Activated CD8-positive, alpha-beta memory T cell treated with anti-CD3 and anti-CD28 coated beads for 24 hours (primary cell): ENCODE measurements at places on chromosomes 7 and 10.
A peak's percentile ranks its signal among the peaks of the same experiment; 100 is the strongest.

GRCh38 chr10:454860-455259, 234.6 kb downstream of the DIP2C start:
- DNase-seq = no peak

DNA sequence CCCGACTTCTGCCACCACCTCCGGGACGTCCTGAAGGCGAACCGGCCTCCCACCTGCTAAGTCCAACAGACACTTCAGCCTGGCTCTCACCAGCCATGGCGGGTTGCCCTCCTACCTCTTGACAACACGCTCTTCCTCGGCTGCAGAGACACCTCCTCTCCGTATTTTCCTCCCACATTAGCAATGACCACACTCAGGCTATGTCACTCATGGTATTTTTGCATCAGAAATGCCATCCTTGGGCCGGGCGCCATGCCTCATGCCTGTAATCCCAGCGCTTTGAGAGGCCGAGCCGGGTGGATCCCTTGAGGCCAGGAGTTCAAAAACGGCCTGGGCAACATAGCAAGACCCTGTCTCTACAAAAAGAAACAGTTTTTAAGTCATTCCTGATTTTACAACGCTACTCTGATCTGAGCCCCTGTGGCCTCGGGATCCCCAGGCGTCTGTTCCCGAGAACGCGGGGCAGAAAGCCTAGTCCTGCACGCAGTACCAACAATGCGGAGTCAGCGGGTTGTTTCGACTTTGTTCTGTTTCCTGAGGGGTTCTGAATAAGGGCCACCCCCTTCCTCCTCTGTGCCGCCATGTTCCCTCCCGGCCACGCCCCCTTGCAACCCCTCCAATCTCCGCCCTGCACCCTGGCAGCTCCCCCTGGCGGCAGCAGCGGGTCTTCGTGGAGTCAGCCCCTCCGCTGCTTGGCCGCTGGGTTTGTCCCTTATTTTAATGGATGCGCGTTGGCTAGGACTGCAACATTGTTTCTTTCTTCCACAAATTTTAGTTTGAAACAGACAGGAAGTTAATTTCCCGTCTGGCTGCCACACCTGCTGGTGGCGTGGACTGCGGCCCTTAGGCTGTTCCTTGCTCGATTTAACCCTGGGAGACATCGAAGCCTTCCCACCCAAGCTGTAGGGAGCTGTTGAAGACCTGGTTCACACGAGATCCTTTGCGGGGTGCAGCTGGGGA, 9.7 kb upstream of the ZFAND2A start:
- DNase-seq = peak; percentile 98

- no peak for DNase-seq
Measured at GRCh38 chr7:68733219-68734153, 864.8 kb upstream of the AUTS2 start.

- no peak for DNase-seq
Measured at GRCh38 chr7:149845257-149845980, 7.2 kb downstream of the ZNF862 start.

GRCh38 chr7:117071551-117071950, 118.2 kb downstream of the ST7 start:
- DNase-seq = no peak

DNA sequence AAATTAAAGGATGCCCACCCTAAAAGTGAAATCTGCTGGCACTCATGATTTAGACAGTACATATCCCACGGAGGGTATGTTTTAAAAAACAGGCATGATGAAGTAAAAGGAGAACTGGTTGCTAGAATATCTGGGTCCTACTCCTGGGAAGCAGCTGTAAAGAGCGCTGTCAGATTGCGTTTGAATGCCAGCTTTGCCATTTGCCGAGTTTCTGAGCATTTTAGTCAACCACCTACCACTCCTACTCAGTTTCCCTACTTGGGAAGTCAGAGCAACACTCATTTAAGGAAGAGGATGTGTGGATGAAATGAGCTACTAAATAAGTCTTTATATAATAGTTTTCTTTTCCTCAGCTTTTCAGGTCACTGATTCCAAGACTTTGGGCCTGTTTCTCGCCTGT, 1.1 kb upstream of the UMAD1 start:
- no peak for DNase-seq

GRCh38 chr10:93897070-93897780, 3.4 kb downstream of the SLC35G1 start:
- no peak for DNase-seq

DNA sequence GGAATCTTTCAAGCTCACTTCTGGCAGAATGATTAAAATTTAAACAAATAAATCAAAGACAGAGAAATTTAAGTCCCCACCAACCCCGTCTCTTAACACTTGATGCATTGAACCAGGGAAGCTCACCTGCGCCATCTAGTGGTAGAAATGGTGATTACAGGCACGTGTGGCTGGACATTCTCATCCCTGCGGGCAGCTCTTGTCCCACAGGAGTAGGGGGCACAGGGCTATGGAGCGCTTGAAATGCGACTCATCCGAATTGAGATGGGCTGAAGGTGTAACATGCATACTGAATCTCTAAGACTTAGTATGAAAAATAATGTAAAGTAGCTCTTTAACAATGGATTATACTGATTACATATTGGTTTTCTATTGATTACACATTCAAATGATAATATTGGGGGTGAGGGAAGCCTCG, 24.8 kb upstream of the SLIT1 start:
- peak; percentile 90 for DNase-seq

DNA sequence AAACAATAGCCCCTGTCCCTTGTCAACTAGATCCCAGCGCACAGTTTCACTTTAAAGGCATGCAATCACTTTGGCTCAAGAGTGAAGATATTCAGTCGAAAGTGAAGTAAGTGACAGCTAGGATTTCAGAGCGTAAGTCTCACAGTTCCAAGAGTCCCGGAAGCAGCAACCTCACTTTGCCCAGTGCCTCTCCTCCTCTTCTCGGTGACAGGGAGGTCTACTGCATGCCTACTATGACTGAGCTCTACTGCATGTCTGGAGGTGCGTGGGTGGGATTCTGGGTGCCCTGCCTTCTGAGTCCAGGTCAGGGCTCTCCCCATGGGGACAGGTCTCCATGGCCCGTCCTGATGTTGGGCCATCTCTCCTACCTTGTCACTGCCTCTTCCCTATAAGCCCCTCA, 17.0 kb downstream of the PRKCQ start:
- peak; percentile 73 for DNase-seq

- DNase-seq = no peak
Measured at GRCh38 chr10:50805981-50806622, 66.4 kb downstream of the ASAH2B start.

- DNase-seq = no peak
Measured at GRCh38 chr7:73894733-73895551, 34.0 kb downstream of the TMEM270 start.

GRCh38 chr7:129764247-129765084, 152.9 kb downstream of the NRF1 start:
- DNase-seq = no peak

DNA sequence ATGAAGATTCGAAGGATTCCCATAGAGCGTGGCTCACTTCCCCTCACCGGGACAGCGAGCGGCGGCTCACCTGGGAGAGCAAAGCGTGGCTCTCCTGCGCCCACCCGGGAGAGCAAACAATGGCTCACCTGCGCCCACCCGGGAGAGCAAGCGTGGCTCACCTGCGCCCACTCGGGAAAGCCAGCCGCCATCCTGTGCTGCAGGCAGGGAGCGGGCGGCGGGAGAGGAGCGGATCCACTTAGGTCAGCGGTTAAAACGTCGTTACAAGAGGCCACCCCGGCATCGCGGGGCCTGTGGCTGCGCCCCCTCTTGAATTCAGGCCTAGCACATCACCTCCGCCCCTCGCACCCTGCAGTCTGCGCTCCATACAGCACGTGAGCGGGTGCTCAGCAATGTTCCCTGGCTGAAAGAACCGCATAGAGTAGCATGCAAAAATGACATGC, 461 bp upstream of the FIGNL1 start:
- no peak for DNase-seq

- no peak for DNase-seq
Measured at GRCh38 chr7:45885264-45885882, 2.9 kb upstream of the IGFBP1 start.

- no peak for DNase-seq
Measured at GRCh38 chr10:120456626-120457430, at the start of gene PLPP4. Gene PLPP4, plus strand, starts transcription at chr10:120457227. Its CDS starts 79 bp downstream, at chr10:120457306.

DNA sequence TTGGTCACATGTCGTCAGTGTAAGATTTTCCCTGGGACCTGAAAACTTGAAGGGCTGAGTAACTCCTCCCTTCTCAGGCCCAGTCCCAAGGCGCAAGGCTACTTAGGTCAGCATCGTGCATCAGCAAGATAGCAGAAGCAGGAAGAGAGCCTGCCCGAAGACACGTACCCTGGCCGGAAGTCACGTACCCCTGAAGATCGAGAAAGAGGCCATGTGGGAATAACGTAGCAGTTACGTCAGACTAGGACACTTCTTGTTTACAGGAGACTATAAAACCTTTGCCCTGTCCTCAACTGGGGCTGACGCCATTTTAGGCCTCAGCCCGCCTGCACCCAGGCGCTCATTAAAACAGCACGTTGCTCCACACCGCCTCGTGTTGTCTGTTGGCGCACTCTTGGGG, 114.3 kb upstream of the GALNT17 start:
- DNase-seq = no peak

GRCh38 chr7:30933124-30933974, 21.7 kb downstream of the AQP1 start:
- DNase-seq = no peak

DNA sequence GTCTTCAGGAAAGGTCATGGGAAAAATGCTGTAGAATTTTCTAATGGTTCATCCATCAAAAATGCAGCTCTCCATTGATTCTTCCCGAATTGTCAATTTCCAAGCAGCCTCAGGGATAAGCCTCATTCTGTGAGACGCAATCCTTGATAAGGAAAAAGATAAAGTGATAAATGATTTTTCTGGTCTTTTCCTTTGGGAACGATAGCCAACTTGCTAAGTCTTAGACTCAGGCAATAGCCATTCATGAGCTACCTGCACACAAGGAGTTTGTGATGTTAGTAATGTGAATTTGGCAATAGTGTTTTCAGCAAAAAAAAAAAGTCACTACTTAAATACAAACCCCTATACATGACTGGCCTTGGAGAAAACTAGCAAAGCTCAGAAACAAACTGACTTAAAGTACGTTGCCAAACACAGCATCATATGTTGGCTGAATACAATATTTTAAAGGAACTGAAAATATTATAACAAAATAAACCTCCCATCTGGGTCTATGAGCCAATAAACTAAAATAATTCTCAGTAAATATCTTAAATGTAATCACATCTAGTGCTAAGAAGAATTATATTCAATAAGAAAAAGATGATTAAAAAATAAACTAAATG, 75.5 kb downstream of the KLF6 start:
- DNase-seq = no peak

DNA sequence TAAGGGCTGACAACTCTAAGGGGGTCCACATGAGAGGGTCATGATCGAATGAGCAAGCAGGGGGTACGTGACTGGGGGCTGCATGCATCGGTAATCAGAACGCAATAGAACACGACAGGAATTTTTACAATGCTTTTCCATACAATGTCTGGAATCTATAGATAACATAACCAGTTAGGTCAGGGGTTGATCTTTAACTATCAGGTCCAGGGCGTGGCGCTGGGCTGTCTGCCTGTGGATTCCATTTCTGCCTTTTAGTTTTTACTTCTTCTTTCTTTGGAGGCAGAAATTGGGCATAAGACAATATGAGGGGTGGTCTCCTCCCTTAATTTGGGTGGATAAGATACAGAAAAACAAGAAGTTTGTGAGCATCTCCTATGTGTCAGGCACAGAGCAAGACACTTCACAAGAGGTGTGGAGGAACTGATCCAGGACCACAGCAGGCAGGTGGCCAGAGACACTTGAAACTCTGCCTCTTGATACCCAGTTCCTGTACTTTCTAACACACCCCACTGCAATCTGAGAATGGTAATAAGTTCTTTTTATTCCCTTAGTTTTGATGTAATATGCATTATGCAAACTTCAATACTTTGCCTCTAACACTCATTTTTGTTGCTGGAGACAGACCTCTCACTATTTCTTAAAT, 18.0 kb upstream of the MRLN start:
- DNase-seq = no peak

- DNase-seq = peak; percentile 35
Measured at GRCh38 chr7:148620749-148621359, 30.3 kb downstream of the C7orf33 start.

GRCh38 chr10:3502673-3503072, 282.3 kb downstream of the KLF6 start:
- DNase-seq = no peak

DNA sequence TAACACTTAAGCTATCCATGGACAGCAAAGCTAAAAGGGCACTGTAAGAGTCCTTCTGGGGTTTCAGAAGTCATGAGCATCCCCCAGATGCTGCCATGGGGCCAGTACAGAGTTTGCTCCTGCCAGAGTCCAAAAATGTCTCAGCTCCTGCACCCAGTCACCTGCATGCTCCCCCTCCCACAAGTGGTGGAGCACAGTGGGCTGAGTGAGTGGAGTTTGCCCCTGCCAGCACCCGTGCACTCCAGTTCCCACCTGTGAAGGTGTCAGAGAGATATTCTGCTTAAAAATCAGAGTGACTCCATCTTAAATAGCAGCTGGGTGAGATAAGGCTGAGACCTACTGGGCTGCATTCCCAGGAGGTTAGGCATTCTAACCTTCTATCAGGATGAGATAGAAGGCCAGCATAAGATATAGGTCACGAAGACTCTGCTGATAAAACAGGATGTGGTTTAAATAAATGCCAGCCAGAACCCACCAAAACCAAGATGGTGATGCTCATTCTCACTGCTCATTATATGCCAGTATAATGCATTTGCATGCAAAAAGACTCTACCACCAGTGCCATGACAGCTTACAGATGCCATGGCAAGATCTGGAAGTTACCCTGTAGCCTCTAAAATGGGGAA, 140.1 kb upstream of the ZNF92 start:
- DNase-seq = no peak

DNA sequence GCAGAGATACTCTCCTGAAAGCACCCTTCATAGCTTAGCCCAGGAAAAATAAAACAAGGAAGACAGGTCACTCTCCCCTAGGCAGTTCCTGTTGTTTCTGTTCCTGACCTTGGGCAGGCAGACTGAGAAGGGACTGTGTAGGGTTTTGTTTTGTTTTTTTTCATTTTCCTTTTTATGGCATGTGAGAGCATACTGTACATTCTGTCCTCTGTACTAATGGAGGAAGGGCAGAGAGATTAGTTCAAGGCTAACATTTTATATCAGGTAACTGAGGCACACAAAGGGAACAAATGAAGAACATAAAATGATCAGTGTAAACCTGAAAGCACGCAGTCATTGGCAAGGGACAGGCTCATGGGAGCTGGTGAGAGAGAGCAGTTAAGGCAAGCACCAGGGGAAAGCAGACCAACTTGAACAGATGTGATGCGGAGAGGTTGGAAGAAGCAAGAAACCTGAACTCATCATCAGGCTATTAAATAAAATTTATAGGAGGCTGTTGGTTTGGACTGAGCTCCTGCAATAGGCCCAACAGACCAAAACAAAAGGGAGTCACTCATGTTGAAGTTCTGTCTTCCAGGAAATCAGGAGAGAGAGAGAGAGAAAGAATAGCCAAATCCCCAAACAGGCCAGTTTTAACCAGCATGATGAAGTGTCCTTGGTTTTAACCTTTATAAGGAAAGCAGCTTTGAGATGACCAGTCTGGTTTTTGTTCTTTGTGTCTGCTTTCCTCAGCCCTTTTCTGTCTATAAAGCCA, 34.1 kb upstream of the PDCD4 start:
- no peak for DNase-seq
